Activated gamma-delta T cell treated with anti-CD3 and anti-CD28 coated beads, Interleukin-2, amount 50 U/mL, for 16 hours (primary cell): ENCODE measurements at places on chromosomes 5 and 9.

- no peak for DNase-seq
These were observed 294 bp downstream of the ADRB2 start for GRCh38 chr5:148826739-148827070.

DNA sequence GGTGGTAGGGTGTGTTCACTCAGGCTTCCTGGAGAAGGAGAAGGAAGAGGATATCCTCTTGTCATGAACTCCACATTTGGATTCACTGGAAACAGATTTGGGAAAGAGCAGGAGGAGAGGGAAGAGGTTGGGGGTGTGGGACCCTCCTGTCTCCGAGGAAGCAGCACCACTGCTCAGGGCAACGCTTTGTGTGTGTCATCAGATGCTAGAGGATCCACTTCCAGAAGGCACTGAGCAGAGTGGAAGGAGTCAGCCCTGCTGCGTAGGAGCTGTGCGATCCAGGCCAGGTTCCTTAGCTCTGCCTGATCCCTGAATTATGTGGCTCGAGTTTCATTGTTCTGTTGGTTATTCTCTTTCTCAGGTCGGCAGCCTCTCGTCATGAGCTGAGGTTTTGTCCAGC lies 37.3 kb upstream of the TJP2 start:
- no peak for DNase-seq

DNA sequence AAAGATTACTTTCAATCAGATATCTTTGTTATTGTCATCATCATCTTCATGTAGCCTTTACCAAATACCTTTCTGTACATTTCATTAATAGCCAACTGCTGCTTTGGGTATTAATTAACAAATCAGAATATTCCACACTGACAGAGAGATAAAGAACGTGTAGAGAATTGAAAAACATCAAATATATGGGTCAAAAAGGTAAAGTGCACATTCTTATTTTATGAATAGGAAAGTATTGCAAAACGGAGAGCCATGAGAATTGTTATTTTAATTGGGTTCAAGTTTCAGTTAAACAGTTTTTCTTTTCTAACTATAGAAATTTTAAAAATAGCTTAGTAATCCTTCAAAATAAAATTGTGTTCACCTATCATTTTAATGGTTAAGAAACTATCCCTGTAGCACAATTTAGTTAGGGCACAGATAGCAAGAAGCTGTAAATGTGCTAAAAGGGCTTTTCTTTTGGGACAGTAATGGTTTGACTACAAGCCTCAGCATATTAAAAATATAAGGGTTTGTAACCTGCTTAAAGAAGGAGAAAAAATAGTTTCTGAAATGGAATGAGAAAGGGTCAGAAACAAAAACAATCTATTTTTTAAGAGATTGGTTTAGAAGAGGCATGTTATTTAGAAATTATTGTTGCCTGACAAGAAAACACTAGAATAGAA lies 62.9 kb downstream of the PDE4D start:
- no peak for DNase-seq

DNA sequence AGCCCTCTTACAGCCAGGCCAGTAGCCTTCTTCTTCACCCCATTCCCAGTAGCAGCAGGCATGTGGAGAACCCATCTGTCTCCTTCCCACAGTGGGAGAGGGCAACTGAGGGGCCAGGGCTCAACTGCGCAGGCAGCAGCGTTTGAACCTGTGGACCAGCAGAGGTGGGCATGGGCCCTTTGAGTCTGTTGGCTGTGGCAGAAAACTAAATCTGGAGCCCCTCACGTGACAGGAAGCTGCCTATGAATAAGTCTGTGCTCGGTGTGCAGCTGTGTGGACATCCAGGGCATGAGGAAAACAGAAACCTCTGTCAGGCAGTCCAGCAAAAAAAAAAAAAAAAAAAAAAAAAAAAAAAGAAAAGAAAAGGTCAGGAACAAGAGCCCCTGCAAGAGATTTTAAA lies 189.2 kb upstream of the NR3C1 start:
- DNase-seq: no peak

GRCh38 chr5:109819878-109820277 lies 130.2 kb downstream of the MAN2A1 start:
- DNase-seq: no peak

GRCh38 chr5:74594137-74595040 lies 46.1 kb downstream of the ENC1 start:
- DNase-seq: no peak

DNA sequence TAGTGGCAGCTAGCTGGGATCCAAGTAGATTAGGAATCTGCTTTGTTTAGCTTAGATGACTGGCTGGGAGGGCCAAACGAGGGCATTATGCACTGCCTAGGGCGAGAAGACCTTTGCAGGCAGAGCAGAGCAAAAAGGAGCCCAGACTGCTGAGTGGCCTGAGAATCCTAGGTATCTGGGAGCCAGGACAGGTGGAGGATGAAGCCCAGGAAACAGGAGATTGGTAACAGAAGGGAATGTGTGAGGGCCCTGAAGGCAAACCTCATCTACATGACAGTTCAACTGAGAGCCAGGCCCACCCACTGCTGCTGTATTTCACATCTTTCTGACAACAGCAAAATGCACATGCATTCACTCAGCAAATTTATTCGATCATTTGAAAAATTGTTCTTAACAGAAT lies 192.3 kb downstream of the DTWD2 start:
- DNase-seq: no peak

DNA sequence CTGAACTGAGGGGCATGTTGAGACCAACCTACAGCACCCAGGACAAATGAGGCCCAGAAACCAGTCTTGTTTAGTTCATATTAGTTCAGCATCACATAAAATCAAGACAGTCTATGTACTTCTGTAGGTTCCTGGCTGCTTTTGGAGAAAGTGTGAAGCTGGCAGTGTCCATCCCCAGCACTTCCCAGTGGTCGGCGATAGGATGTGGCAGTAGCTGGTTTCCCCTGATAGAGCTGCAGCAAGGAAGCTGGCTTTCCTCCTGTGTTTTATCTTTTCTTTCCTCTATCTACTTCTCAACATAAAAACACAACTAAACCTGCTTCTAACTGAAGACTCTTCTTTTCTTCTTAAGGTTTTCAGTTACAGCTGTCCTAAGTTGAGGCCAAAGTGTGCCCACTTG lies 43.0 kb upstream of the SLC46A2 start:
- no peak for DNase-seq

DNA sequence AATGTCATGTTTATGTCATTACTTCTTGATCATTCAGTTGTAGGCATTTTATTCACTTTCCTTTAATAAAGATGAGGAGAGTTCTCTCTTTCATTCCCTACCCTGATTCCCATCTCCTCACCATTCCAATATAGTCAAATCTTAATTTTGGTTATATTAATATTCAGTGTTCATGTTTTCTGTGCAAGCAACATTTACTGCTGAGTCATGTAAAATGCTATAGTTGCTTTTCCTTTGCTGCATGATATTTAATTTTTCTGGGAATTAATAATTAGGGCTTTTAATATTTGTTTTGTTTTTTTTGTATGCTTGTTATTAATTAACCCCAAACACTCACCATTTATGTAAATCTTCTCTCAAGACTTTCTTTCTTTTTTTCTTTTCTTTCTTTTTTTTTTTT lies 18.5 kb downstream of the POU4F3 start:
- no peak for DNase-seq

GRCh38 chr9:129053020-129053419 lies 16.6 kb downstream of the MIGA2 start:
- DNase-seq: no peak

DNA sequence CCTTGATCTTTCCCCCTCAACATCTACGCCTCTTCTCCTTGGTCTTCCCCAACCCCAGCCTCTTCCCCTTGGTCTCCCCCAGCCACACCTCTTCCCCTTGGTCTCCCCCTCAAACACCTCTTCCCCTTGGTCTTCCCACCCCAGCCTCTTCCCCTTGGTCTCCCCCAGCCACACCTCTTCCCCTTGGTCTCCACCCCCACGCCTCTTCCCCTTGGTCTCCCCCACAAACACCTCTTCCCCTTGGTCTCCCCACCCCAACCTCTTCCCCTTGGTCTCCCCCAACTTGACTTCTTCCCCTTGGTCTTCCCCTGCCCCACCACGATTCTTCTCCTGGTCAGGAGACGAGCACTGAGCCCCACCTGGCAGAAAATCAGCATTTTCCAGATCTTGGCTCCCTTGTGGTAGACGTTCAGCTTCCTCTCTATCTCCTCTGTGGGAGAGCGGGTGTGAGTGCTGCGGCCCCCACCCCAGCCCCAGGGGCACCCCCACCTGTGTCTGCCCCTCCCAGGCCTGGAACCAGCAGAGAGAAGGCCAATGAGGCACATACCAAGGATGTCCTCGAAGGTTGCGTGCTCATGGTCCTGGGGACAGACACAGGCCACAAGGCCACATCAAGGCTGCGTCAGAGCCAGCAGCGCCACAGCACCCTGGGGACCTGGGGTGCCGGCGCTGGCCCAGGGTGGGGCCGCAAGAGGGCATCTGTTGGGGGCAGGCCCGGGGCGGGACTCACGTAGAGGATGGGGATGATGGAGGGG lies 7.0 kb downstream of the NSMF start:
- DNase-seq: no peak

- no peak for DNase-seq
These were observed 63.4 kb downstream of the TLE1 start for GRCh38 chr9:81625969-81626368.

GRCh38 chr9:72473474-72474261 lies 47.7 kb upstream of the TMC1 start:
- no peak for DNase-seq

GRCh38 chr5:143210576-143210975 lies 192.9 kb downstream of the NR3C1 start:
- DNase-seq: no peak

DNA sequence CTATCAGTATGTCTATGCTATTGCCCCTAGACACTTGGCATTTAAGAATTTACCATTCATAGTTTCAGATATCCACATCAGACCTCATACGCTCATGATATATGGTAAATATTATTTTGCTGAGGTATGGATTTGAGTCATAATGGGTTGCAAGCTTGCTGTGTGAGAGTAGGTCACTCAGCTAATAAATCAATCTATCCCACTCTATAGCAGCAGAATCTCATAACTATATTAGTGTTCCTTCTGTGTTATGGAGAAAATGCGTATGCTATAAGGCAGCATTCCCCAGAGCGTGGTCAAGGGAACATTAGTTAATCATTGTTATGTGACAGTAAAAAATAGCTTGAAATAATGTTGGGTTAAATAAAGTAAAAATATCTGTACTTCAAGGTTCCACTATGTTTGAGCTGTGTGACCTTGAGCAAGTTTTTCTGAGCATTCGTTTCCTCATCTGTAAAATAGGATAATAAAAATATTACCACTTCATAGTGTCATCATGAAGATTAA lies 7.7 kb downstream of the TRIM32 start:
- no peak for DNase-seq

- DNase-seq: no peak
These were observed 430 bp upstream of the MSH3 start for GRCh38 chr5:80654054-80654390.

DNA sequence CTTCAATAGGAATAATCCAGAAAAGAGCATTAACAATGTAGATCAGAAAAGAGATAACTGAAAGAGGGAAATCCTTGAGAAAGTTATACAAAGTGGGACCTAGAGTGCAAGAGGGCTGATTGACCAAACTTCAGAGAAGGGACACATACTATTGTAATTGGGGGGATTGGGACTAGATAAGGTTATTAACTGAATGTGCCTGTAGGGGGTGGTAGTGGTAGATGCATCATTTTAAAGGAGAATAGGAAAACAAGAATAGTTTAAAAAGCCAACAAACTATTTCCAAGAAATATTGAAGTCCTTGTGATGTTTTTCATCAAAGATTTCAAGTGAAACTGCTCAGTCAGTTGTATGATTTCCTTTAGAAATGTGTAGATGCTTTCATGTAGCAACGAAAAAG lies 468.5 kb downstream of the TAF11L14 start:
- DNase-seq: no peak

DNA sequence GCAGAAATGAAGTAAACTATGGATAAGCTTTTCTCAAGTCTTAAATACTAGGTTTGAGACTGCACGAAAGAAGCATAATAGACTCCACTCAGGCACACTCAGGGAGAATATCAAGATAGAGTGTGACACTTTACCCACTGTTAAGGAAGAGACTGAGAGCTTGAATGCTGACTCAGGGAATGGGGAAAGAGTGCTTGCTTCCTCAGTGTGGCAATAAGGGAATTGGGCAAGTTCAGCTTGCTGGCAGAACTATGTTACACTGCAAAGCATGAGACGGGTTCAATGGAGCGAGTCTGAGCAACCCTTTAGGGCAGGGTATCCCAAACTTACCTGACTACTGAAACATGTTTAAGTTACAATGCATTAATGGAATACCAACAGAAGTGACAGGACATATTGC lies 237.7 kb upstream of the MEF2C start:
- no peak for DNase-seq

GRCh38 chr5:158471535-158471924 lies 612.6 kb upstream of the CLINT1 start:
- no peak for DNase-seq

GRCh38 chr5:171646102-171647042 lies 139.2 kb upstream of the SMIM23 start:
- no peak for DNase-seq

DNA sequence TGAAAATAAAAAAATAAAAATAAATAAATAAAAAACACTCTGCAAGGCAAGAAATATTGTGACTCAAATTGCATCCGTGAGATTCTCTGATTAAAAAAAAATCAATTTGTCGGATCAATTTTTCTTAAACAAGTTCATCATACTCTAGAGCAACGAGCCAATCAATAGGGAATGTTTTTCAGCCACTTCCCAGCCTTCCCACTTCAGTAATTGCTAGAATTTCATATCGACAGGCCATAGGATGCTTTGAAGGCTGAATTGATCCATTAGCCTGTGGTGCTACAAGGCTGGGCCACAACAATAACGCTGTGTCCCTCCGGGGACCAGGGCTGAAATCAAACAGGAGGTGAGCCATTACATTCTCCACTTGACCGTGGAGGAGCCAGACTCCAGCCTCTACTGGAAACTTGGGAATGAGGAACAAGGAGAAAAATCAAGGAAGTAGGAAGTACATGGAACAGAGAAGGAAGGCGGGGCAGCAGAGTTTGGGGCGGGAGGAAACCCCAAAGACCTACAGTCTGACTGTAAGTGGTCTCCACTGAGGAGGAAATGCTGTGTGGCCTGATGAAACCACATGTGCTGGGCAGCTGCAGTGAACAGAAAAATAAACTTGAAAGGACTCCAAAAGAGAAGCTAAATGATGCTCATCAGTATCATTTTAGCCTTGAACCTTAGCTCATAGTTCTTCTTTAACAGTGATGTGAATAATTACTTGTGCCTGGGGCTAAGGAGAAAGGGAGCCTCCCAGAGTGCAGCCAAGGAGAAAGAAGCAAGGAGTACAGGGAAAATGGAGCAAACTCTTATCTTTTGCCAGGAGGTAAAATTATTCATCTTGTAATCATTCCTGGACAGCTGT lies 308.6 kb downstream of the TLE1 start:
- DNase-seq: no peak

DNA sequence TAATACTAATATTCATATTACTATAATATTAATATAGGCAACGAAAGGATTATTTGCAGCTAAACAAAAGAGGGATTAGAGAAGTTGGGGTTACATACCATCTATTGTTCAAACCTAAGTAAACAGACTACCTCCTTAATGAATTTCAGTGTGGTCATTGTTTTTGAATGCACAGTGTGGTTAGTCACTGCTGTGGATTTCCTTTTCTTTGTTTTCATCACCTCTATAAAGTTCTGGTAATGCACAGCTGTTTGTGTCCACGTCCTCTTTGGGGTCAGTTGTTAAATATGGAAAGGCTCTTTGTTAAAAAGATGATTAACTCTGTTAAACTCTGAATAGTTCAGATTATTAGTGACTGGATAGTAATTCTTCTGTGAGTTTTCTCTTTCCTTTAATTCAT lies 233.6 kb downstream of the MAST4 start:
- DNase-seq: no peak

- no peak for DNase-seq
These were observed 614.5 kb downstream of the HINT1 start for GRCh38 chr5:130550562-130550928.
